Ecto neural progenitor cell (in vitro differentiated cells): ENCODE measurements at places on chromosomes 4 and X.

DNA sequence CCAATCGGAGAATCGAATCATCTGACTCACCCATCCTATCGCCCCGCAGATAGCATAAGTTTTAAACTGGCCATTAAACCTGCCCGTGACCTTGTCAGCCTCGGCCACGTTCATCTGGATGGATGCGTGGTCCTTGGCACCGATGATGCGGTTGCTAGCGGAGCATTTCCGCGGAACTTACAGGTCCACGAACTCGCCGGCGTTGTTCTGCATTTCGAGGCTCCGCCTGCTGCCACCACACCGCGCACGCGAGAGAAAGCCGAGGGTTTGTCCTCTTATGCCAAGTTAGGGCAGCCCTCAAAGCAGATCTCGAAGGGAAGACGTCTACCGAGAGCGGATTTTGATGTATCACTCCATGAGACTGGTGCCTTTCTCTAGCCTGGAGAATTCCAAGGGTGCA is 30.1 kb upstream of the TAPT1 start:
- no peak for DNase-seq

GRCh38 chr4:184444215-184444952 is 30.0 kb downstream of the IRF2 start:
- DNase-seq = no peak

DNA sequence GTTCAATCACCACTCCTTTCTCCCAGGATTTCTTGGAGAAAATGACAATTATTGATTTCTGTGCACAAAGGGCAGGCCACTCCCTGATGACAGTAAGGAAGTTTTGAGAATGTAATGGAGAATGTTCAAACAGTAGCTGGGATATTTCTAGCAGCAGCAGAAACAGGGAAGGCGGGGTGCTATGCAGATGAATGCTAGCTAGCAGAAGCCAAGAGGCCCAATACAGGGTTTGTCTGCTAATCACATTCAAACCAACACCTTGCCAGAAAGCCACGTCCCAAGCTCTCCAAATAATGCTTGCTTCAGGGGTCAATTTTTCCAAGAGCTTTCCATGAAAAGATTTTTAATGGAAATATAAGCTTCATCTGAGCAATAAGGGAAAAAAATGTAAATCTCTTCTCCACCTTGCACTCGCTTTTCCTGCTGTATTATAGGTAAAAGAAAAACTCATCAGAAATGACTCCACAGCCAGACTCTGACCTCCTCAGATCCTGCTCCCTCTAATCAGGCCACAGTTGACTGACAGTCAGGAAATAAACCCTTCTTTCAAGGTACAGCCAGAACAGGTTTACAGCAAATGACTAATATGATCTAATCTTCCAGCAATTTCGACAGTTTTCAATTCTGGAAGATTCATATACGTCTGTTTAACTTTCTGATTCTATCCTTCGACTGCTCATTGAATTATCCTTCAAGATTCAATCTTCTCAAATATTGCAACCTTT is 84.7 kb upstream of the PCDH19 start:
- no peak for DNase-seq

DNA sequence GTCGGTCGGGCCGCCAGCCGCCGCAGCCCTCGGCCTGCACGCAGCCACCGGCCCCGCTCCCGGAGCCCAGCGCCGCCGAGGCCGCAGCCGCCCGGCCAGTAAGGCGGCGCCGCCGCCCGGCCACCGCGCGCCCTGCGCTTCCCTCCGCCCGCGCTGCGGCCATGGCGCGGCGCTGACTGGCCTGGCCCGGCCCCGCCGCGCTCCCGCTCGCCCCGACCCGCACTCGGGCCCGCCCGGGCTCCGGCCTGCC is 213 bp downstream of the NFKB1 start:
- DNase-seq = no peak

- DNase-seq = no peak
Measured at GRCh38 chr4:55030589-55030988, 94.8 kb downstream of the KDR start.

GRCh38 chr4:24248674-24249630 is 335.4 kb downstream of the DHX15 start:
- no peak for DNase-seq

GRCh38 chr4:151324124-151324751 is 1.2 kb downstream of the SH3D19 start:
- DNase-seq = no peak

GRCh38 chr4:87108142-87108546 is 112.3 kb downstream of the KLHL8 start:
- no peak for DNase-seq

GRCh38 chrX:38578167-38578566 is 16.8 kb downstream of the TSPAN7 start:
- no peak for DNase-seq

- no peak for DNase-seq
Measured at GRCh38 chr4:165443276-165443675, 64.5 kb downstream of the CPE start.

DNA sequence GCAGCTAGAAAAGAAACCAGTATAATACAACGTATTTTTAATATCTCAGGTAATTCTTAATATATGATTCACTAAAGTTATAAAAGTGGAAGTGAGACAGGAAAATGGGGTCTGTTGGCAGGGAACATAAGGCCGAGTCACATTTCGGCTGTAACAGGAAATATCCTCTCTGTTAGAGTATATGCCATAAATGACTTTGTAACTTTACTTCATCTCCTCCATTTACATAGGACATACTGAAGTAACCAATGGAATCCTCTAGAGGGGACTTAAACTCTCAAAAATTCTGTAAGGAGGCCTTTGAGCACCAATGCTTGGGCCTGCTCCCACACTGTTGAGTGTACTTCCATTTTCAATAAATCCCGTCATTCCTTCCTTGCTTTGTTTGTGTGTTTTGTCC is 71.3 kb downstream of the ANKRD17 start:
- DNase-seq = no peak

DNA sequence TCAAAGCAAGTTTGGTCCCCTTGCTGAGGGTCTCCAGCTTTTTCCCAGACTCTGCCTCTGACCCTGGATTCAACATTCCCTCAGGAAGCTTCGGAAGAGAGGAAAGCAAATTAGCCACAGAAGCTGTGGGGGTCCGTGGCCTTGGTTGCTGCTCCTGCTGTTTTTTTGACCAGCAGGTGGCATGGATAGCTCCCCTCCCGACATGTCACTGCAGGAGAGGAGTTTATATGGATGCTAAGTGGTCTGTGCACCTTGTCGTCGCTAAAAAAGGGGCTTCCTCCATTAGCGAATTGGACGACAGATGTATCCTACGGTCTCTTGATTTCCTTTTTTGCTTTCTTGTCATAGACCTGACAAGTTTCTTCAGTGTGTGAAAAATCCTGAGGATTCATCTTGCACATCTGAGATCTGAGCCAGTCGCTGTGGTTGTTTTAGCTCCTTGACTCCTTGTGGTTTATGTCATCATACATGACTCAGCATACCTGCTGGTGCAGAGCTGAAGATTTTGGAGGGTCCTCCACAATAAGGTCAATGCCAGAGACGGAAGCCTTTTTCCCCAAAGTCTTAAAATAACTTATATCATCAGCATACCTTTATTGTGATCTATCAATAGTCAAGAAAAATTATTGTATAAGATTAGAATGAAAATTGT is 70.2 kb downstream of the CD38 start:
- no peak for DNase-seq

DNA sequence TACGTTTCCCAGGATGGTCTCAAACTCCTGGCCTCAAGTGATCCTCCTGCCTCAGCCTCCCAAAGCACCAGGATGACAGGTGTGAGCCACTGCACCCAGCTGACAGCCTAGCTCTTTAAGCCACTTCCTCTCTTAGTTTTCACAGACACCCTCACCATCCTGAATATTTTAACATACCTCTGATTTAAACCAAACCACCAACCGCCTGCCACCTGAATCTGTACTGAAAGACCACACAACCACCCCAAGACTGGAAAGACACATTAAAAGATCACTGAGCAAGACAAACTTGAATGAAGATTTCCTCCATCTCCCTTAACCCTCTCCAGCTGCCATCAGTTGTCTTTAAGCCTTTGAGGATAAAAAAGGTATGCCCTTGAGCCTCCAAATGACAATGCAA is 110.6 kb downstream of the SH3KBP1 start:
- DNase-seq = no peak

- DNase-seq = no peak
Measured at GRCh38 chr4:24236532-24236931, 346.7 kb upstream of the PPARGC1A start.

GRCh38 chr4:26388671-26389070 is 67.9 kb downstream of the RBPJ start:
- no peak for DNase-seq

- no peak for DNase-seq
Measured at GRCh38 chr4:152990471-152991131, 54.5 kb downstream of the FHDC1 start.

DNA sequence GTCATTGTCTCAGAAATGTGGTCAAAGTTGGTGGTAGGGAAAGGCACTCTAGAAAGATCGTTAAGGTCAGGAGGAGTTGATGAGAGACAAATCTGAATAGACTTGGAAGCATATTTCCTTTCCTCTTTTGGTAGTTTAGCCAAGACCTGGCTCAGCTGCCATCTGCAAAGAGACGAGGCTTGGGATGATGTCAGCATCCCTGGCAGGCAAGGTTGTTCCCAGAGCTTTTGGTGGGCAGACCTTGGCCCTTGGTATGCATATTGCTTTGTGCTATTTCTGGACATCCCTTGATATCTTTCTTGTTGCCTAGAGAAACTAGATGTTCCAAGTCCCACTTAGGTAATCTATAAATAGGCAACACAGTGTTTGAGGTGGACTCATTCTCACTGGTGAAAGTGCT is 82.4 kb upstream of the NAF1 start:
- no peak for DNase-seq

DNA sequence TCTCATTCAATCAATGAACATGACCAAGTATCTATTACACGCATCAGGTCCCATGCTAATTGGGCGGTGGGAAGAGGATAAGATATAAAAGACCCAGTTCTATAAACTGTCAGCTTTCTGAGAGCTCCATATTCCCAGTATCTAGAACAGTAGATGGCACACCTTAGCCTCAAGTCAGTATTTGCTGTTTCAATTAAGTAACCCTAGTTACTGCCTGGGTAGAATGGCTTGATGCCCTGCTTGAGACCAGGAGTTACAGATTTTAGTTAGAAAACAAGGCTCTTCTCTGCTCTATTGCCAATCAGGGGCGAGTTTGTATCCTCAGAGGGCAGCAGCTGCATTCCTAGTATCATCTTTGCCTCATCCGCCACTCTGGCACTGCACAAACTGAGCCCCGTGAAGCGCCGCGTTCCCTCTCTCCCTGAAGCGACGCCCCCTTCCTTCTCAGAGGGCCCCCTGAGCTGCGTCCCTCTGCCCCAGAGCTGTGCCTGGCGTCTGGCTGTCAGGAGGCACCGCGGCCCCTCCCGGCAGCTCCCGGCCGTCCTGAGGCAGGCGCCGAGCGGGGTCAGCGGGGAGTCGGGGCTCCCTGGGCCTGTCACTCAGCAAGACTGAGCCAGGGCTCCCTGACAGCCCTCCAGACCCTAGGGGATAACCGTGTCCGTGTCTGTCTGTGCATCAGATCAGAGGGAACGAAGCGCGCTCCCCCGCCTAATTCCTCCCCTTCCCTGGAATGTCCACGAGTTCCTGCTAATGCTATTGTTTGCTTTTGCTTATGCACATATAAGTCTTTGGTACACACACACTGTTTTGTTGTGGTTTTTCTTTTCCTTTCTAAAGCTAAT is 212.4 kb upstream of the TTC29 start:
- peak; percentile 77 for DNase-seq

GRCh38 chrX:20947411-20947912 is 426.8 kb upstream of the CNKSR2 start:
- no peak for DNase-seq

- DNase-seq = no peak
Measured at GRCh38 chr4:144547678-144548298, 98.2 kb upstream of the HHIP start.

DNA sequence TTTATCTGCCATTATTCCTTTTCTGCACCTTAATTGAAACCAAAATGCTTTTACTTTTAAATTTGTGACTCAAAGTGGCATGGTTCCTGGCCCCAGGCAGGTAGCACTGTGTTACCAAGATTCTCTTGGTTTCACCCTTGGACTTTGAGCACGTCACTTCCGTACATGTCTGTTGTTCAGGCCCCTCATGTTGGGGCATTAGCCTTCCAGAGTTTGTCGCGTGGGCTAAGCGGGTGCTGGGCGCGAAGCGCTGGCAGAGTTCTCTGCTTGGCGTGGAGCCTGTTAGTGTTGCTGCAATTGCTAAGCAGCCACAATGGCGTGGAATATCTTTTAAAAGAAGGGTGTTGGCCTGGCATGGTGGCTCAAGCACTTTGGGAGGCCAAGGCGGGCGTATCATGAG is 14.0 kb upstream of the TADA2B start:
- no peak for DNase-seq

GRCh38 chrX:112735147-112735546 is 55.4 kb upstream of the LHFPL1 start:
- no peak for DNase-seq

GRCh38 chr4:2649604-2650114 is 106.5 kb downstream of the TNIP2 start:
- DNase-seq = no peak

- DNase-seq = no peak
Measured at GRCh38 chrX:48883729-48884128, 13.8 kb downstream of the TIMM17B start.

DNA sequence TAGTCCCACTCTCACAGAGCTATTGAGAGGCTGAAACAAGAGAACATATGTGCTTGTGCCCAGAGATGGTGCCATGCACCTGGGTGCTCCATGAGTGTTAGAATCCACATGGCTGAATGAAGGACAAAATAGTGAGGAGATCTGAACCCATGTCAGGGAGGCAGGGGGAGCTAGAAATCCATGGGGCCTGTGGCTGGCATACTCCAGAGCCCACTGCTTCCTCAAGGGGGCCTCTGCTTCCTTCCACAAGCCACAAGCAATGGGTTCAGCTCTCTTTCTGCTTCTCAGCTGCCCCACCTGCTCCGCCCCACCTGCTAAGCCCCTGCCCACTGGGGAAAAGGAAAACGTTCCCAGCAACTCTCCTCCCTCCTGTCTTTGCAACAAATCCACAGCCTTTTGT is 46.1 kb downstream of the PJA1 start:
- no peak for DNase-seq
